Epithelial cell of proximal tubule (primary cell): ENCODE measurements at places on chromosomes 6 and 20. TPM values are rescaled to one million over a fixed set of nuclear protein-coding genes. Genes with fewer than 3 reads are reported as not detected.

The LGSN gene
- not detected in 2 replicates for total RNA-seq

The F13A1 gene
- total RNA-seq: 5.4 TPM in 1 of 2 replicates, not detected in the other

The FABP7 gene
- not detected in 2 replicates for total RNA-seq

The SLC13A3 gene
- total RNA-seq: 1.2 and 1.6 TPM in 2 replicates

The SMPDL3A gene
- 3.5 TPM in 2 replicates for total RNA-seq

The SOBP gene
- 1.6 and 2.5 TPM in 2 replicates for total RNA-seq

The LCA5 gene
- 1.5 and 1.7 TPM in 2 replicates for total RNA-seq

The CRISP3 gene
- total RNA-seq: not detected in 2 replicates

The RIOK1 gene
- 9.5 and 20.8 TPM in 2 replicates for total RNA-seq

The MACROD2 gene
- total RNA-seq: 0.23 and 0.51 TPM in 2 replicates

The ETV7 gene
- 0.87 and 3.2 TPM in 2 replicates for total RNA-seq
